ENCODE measurements at places on chromosomes 2 and 18.
A peak's percentile ranks its signal among the peaks of the same experiment; 100 is the strongest.

DNA sequence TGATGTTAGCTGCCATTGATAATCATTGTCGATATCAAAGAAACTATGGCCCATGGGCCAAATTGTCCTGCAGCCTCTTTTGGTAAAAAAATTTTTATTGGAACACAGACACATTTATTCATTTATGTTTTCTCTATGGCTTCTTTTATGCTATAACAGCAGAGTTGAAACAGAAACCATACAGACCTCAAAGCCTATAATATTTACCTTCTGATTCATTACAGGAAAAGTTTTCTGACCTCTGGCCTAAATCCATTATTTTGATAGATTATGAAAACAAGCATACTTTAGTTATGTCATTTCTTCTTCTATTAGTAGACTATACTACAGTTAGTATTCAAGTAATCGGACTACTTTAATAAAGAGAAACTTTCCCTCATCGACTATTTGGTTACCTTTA is 349.7 kb upstream of the GALNT5 start:
- no peak for DNase-seq

- DNase-seq, result peak; percentile 52
Measured at GRCh38 chr2:235669269-235669831, 175.5 kb downstream of the AGAP1 start.

DNA sequence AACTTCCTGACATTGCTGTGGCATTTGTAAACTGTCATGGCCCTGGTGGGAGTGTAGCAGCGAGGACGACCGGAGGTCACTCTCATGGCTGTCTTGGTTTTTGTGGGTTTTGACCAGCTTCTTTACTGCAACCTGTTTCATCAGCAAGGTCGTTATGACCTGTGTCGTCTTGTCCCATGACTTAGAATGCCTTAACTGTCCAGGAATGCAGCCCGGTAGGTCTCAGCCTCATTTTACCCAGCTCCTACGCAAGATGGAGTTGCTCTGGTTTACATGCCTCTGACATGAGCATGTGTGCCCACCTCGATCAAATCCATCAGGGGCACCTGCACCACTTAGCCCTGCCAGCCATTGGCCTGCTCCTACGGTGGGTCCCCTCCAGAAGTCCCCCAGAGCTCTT is 32.9 kb upstream of the SLC66A3 start:
- DNase-seq, result no peak

DNA sequence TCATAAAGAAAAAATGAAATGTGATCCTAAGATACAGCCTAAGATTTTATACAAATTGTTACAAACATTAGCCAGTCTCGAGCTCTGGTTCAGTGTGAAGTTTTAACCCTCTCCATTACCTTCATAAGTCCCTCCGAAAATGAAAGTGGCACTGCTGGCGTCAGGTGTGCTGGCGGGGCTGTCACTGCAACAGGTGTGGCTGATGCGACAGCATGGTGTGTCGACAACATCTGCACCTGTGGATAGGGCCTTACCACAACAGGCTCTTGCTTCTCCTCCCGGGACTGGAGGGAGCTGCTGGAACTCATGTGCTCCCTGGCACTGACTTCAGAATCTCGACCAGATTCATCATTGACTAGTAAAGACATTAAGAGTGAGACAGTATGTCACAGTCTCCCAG is 10.3 kb downstream of the SAP130 start:
- no peak for DNase-seq

DNA sequence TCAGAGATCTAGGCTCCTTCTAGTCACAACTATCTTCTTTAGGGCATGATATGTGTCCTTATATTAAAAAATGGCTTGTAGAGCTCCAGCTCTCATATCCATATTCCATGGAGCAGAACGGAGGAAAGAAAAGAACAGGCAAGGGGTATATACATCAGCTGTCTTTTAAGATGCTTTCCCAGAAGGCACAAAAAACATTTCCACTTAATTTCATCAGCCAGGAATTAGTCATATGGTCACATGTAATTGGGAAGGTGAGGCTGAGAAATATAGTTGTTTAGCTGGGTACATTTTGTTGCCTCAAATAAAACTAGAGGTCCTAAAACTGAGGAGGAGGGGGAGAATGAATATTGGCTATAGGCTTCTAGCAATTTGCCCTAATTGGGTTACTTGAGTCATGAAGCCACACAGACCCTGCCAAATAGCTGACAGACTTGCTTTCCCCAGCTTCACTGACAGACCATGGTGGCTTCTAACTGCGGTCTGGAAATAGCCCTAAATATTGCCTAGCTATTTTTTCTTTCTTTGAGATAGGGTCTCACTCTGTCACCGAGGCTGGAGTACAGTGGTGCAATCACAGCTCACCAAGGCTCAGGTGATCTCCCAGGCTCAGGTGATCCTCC is 20.0 kb downstream of the MAIP1 start:
- no peak for DNase-seq

DNA sequence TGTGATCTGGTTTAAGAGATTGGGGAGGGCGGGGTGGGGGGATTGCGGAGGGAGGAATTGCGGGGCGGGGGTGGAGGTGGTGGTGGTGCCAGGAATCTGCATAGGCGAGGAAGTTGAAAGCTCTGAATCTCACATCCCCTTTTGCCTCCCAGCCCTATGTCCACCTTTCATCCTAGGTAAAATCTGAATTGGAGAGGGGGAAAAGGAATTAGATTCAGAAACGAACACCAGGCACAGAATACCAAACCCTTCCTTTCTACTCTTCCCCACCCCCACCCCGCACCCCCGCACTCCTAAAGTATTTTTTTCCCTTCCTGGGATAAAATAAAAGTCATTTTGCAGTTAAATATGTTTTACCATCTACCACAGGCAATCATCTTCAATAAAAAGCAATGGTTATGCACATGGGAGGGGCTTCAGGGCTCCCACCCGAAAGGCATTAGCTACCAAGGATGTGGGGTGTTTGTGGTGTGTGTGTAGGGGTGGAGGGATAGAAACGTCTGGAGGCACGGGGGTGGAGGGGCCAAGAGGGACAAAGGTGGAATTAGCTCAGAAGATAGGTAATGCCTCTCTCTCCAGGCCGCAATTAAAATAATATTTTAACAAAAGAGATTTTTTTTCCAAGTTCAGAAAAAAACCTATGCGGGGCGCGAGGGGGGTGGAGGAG is 1.8 kb downstream of the IGFBP5 start:
- no peak for DNase-seq

GRCh38 chr2:224287531-224287930 is 114.4 kb downstream of the FAM124B start:
- DNase-seq, result no peak

DNA sequence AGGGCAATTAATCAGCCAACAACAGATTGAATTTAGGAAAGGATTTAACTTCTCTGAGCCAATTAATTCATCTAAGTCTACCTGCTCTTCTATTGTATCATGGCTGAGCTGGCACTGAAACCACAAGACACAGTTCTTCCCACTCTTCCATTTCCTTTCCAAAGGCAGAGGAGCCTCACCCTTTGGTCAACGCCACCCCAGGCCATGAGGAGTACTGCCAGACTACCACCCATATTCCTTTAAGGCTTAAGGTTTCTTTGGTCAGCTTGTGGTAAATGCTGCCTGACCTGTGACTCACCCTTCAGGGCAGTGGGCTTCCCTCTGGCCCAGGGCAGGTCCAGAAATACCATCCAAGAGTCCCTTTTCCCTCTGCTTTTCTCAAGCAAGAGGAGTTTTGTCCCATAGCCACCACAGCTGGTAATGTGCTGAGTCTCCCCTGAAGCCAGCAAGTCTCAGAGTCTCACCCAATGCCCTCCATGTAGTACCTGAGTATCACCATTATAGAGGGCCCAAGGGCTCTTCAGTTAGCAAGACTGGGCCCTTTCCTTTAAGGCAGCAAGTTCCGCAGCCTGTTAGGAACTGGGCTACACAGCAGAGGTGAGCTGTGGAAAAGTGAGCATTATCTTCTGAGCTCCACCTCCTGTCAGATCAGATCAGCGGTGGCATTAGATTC is 900.5 kb upstream of the CRIM1 start:
- DNase-seq, result no peak

GRCh38 chr2:112487444-112487961 is 5.5 kb downstream of the TTL start:
- no peak for DNase-seq

- DNase-seq, result no peak
Measured at GRCh38 chr2:197838036-197838435, 33.6 kb downstream of the PLCL1 start.

GRCh38 chr18:51569561-51569960 is 372.1 kb upstream of the MEX3C start:
- DNase-seq, result no peak

DNA sequence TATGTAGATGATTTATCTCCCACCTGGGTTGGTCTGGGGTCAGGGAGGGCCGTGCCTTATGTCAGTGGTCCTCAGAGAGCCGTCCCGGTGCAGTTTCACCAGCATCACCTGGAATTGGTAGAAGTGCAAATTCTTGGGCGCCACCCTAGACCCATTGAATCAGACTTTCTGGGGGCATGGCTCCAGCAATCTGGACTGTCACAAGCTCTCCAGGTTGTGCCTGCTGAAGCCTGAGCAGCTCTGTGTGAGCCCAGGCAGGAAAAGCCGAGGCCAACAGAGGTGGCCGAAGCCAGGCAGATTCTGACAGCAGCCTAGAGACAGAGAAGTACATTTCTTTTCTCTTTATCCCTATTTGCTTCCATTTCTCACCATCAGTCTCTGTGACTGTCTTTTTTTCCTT is 98.4 kb upstream of the SEC11C start:
- DNase-seq, result no peak

DNA sequence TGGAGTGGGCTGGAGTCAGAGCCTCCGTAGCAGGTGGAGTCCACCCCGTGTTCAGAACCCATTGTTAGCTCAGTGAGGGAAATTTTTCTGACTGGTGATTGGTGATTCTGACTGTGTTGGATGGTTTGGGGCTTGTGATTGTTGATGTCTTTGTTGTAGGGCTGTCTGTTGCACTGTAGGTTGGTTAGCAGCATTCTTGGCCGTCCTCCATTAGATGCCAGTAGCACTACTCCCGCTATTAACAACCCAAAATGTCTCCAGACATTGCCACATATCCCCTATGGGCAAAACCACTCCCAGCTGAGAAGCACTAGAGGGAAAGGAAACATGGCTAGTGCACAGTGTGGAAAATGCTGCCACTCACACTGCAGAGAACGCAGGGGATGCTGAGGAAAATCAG is 51.7 kb downstream of the ARMC9 start:
- no peak for DNase-seq

- DNase-seq, result no peak
Measured at GRCh38 chr2:219684721-219685689, 57.6 kb downstream of the SLC4A3 start.

- no peak for DNase-seq
Measured at GRCh38 chr2:105320651-105321215, 8.8 kb downstream of the TGFBRAP1 start.

DNA sequence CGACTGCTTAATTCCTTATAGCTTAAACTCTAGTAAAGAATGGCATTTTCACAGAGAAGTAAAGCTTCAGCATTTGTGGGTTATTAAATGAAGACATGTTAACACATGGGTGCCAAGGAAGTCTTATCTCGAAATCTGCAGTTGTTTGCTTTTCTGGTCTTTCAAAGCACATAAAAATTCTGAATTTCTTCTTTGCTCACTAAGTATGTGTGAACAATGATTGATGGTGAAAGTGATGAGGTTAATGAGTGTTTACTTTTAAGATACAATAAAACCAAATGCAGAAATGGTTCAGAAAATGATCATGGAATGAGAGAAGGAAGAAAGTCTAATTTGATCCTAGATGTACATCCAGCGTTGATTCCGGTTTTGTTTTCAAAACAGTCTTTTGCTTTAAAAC is 234.6 kb upstream of the RAB12 start:
- no peak for DNase-seq

- no peak for DNase-seq
Measured at GRCh38 chr2:29449499-29449898, 334.3 kb downstream of the CLIP4 start.

- no peak for DNase-seq
Measured at GRCh38 chr2:231820786-231821303, 34.6 kb downstream of the COPS7B start.

DNA sequence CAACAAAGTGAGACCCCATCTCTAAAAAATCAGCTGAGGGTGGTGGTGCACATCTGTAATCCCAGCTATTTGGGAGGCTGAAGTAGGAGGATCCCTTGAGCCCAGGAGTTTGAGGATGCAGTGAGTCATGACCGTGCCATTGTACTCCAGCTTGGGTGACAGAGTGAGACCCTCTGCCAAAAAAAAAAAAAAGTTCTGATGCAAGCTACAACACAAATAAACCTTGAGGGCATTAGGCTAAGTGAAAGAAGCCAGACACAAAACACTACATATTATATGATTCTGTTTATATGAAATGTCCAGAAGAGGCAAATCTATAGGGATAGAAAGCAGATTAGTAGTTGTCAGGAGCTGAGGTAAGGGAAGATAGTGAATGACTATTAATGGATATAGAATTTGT is 13.0 kb downstream of the YWHAQ start:
- DNase-seq, result no peak

- DNase-seq, result no peak
Measured at GRCh38 chr2:204973616-204974015, 428.3 kb downstream of the PARD3B start.

GRCh38 chr2:54461261-54461660 is 5.1 kb downstream of the SPTBN1 start:
- no peak for DNase-seq

GRCh38 chr18:22800551-22800951 is 132.6 kb upstream of the RBBP8 start:
- DNase-seq, result no peak

- DNase-seq, result no peak
Measured at GRCh38 chr18:11199477-11199876, 50.1 kb upstream of the PIEZO2 start.

DNA sequence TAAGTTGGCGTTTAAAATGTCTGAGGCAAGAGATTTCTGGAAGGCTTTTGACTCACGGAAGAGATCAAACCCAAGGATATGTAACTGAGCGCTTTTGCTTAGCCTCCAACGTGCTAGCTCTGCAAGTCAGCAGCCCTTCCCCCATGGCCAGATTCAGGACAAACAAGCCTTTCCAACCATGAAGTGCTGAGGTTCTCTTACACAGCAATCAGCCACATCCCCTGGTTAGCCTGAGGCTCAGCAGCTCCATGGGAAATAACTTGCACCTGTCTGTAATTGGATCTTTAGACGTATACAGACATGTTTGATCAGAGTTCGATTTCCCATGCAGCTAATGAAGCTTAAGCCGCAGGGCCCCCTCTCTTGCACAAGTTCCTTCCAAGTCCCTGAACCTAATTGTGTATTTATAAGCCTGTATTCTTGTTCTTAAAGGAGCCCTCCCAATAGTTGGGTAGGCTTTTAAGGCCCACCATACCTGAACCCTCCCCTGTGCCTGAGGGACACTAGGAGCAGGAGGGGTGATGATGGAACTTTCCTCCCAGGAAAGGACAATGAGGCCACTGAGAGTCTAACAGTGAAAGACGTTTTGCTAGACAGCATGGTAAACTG is 2.1 kb upstream of the TMEM131 start:
- no peak for DNase-seq

DNA sequence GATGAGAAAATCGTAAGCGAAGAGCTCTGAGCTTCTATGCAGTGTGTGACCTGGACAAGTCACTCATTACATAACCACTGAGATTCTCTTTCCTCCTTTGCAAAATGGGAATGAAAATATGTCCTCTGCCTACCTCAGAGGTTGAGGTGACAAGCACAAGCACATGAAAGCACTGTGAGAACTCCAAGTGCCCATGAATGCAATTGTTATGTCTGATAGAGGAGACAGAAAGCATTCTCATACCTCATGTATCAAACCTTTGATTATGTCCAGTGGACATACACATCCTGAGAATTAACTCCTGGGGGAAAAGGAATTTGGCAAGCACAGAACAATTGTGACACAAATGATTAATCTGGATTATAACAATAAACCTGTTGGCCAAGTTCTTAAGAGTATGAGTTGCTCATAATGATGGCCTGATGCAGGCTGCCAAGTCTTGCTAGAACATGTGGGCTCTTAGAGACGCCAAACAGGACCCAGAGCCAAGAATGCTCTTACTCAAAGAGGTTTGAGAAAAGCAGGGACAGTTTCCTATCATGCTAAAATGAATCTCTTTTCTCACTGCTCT is 8.5 kb upstream of the RMDN2 start:
- no peak for DNase-seq
